Left hindlimb (tissue), 1 donor: ENCODE measurements at places on chromosomes 11 and 22.
A peak's percentile ranks its signal among the peaks of the same experiment; 100 is the strongest.

- no peak for DNase-seq
Observed at GRCh38 chr11:123681030-123681429, 26.6 kb upstream of the SCN3B start.

GRCh38 chr11:61695917-61696316 is 15.7 kb downstream of the DAGLA start:
- DNase-seq: peak; percentile 60

GRCh38 chr11:116427337-116427902 is 345.4 kb downstream of the BUD13 start:
- DNase-seq: no peak

DNA sequence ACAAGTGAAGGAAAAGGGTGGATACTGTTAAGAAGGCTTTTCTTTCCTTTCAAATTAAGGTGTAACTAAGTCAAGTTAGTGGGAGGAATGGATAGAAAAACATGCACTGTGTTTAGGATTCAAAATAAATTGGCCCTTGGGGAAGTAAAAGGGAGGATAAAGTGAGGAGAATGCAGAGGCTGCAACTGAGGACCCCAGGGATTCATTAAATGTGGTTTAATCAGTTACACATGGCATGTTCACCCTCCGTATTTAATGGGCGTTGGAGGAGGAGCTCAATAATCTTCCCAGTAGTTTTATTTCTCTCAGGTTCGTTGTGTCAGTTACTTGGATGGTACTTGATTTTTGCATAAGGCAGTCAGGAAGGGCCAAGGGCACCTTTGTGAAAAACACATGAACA is 966.3 kb downstream of the JRKL start:
- no peak for DNase-seq

- no peak for DNase-seq
Observed at GRCh38 chr11:93905384-93905783, 55.0 kb upstream of the VSTM5 start.

DNA sequence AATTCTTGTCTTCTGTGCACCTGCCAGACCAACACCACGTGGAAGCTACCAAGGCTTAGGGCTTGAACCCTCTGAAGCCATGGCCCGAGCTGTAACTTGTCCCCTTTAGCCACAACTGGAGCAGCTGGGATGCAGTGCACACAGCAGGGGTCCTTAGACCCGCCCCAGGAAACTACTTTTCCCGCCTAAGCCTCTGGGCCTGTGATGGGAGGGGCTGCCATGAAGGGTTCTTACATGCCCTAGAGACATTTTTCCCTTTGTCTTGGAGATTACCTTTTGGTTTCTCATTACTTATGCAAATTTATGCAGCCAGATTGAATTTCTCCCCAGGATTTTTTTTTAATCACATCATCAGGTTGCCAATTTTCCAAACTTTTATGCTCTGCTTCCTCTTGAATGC is 9.7 kb downstream of the PATE3 start:
- DNase-seq: no peak

GRCh38 chr11:86678823-86679222 is 6.4 kb upstream of the ME3 start:
- DNase-seq: no peak

DNA sequence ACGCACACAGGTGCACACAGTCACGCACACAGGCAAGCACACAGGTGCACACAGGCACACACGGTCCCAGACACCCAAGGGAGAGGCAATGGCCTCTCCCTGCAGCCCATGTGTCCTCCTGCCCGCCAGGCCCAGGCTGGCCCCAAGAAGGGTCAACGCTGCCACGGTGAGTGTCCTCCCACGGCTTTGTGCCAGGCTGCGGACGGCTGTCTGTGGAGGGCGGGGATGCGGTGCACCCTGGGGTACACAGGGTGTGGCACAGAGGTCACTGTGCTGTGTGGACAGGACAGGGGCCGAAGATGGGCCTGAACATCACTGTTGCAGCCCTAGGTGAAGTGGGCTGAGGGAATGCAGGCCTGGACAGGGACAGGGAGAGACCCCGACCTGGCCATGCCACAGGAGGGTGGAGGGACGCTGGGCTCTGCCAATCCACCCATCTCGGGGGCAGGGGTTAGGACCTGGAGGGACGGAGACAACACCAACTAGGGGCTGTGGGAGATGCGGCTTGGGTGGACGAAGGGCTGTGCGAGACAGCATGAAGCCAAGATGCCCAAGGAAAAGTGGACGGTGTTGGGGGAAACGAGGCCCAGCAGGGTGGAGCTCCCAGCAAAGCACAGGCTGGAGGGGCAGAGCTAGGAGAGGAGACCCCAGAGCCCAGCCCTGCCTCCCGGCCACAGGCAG is 523.8 kb downstream of the BRD1 start:
- no peak for DNase-seq

DNA sequence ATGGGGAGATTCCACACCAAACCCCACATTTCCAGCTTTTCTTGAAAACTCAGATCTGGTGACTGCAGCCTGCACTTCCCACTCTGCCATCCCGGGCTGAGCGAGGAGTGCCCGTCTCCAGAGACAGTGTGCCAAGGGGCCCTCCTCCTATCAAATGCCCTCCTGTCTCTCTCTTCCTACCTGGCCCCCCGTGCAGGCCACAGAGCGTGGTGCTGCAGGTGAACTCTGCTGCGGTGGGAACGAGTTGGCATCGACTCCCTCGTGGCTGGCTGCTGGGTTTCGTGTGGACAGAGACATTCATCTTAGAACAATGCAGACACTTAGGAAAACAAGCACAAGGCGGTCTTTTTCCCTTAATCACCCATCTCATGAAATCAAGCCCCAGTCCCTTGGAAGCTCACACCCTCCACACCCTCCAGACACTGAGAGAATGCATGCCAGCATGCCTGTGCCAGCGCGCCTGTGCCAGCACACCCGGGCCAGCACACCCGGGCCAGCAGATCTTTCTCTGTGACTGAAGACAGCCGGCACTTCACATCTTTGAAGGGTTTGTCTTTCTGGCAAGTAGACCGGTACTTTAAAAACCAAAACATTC is 65.0 kb downstream of the PARVB start:
- DNase-seq: peak; percentile 70

DNA sequence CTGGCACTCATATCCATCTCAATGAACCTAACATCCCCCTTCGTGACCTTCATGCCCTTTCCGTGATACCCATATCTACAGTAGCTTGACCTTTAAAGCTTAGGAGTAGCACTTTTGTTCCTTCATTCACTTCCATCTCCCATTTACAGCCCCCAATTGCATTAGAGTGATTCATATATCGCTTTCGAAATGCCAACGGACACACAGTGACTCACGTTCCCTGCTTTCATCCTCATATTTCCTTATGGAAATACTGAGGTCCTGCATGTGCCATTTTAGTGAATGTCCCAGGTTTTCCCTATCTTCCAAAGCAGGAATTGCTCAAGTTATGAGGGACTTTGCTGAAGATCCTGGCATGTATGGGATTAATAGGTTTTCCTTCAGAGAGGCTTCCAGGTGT is 44.3 kb upstream of the CEP126 start:
- DNase-seq: no peak

- no peak for DNase-seq
Observed at GRCh38 chr11:122724520-122724919, 69.0 kb downstream of the UBASH3B start.

DNA sequence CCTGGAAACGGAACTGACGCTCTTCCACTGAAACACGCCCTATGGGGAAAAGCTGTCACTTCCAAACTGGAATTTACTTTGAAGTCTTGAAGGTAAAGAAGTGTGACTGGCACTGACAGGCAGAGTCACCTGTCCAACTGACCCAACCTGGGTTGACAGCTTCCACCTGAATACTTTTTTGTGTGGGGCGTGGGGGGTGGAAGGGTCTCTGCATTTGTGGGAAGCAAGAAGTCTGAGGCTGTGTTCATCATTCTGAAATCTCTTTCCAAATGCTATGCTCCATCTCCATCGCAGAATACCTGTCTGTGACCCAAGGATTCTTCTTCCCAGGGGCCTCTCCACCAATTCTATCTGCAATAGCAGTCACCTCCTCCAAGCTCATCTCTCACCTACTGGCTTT is 7.8 kb downstream of the IFT27 start:
- peak; percentile 2 for DNase-seq

DNA sequence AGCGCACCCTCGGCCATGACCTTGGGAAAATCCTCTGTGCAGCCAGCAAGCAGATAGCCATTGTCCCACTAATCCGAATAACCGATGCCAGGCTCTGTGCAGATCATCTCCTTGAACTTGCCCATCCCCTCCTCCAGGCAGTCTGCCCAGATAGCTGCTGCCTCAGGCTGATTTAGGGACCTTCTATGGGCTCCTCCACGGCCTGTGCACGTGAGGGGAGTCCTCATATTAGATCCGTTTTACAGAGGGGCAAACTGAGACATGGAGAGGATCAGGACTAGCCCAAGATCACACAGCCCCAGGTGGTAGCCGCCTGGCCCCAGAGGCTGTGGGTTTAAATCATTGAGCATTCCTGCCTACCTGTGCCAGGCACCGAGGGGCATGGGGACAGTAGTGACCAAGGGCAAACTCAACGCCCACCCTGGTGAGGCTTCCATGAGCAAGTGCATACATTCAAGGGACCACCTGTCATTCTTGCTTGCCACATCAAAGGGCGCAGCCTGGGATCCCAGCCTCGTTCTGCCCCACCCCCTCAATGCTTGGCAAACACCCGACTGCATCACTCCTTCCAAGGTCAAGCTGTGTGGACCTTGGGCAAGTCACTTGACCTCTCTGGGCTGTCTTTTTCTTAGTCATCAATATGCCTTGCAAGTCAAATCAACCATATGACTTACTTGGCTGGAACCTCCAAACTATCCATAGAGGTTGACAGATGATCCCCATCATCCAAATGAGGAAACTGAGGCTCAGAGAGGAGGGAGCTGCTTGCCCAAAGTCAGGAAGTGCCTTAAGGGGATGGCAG is 131.6 kb downstream of the MN1 start:
- no peak for DNase-seq

- DNase-seq: no peak
Observed at GRCh38 chr11:46352063-46352841, 5.0 kb downstream of the DGKZ start.

DNA sequence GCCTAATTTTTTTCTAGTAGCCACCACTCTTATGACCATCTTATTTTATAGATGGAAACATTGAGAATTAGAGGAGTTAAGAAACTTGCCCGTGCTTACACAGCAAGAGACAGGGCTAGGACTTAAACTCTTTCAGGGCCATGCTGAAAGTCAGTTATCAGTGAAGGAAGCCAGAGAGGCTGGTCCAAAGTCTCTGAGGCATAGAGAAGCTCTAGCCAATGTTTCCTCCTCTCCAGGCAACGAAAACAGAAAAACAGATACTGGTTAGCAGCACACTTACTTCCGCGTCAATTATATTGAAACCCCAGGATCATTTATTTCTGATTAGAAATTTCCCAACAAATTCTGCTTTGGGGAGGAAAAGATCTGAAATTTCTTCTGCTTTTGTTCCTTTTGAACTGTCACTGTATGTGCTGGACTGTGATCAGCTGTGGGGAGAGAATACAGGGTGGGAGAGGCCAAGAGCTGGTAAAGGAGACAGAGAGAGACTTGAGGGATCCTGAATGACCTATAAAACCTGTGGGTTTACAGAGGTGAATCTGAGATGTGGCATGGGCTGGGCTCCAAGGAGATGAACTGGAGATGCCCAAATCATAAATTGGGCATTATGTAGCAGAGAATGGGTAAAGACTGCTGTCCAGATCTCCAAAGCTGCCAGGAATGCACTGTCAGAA is 37.5 kb upstream of the CAPRIN1 start:
- DNase-seq: no peak

DNA sequence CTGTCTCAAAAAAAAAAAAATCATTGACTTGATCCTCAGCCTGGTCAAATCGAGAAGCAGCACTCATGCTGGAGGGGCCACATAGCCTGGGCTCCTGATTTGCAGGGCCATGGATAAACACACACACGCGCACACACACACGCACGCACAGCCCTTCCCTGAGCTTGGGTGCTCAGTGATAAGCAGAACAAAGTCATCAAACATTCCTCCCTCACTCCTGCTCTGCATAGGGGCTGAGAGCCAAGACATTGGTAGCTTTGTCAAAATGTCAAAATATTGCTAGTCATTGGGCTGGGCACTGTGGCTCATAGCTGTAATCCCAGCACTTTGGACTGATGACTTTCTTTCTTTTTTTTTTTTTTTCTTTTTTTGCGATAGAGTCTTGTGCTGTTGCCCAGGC is 34.0 kb upstream of the A4GALT start:
- DNase-seq: no peak

DNA sequence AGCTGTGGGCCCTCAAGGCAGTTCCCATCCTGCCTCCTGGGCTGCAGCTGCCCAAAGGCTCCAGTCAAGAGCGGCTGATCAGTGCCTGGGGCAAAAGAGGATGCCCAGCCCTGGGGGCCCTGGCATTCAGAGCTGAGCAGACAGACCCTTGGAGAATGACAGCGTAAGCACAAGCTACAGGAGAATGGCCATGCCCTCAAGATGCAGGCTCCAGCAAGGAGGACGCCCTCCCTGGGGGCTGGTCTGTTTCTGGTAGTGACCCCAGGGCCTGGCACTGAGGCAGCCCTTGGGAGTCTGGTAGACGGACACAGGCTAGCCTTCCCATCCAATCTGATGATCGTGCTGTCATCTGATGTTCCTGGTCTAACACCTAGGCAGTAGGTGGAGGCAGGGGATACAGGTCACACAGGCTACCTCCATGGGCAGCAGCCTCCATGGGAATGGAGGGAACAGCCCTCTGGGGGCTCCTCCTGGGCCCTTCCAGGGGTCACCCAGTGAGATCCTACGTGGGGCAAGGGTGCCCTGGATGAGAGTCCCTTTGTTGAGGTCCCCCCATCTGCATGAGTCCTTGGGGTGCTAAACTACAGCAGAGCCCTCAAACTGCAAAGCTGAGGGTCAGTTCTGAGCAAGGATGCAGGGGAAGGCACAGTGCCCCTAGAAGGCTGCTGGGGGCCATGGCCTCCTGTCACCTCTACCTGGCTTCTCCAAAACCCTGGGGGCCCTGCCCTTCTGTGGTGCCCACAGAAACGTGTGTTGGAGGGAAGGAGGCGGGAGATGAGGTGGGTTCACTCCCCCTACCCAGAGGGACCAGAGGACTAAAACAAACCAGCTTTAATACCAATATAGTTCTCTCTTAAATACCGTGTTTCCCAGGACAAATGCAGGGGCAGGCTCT is 10.2 kb upstream of the SF1 start:
- DNase-seq: no peak

- DNase-seq: no peak
Observed at GRCh38 chr22:46569848-46570695, 32.7 kb upstream of the CELSR1 start.

GRCh38 chr22:49735411-49735900 is 92.2 kb downstream of the BRD1 start:
- no peak for DNase-seq

DNA sequence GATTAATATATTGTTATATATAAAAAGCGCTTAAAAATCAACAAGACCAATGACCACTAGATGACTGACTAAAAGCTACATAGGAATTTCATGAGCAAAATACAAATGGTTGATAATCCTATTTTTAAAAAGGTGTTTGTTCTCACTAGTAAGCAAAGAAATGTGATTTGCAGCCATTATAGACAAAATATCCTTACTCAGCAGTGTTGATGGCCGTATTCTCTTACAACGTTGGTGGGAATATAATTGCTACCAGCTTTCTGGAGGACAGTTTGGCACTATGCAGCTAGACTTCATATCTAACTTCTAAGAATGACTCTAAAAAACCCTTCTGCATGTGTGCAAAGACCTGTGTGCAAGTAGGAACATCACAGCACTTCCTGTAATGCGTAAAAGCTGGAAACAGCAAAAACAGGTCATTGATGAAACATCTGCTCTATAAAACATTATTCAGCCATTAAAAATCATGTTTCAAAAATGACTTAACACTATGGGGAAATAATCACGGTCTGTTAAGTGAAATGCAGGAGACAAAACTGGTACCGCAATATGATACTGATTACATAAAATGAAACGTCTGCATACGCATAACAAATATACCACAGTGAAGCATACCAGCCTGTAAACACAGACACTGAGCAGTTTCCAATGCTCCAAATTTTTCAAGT is 70.1 kb upstream of the LINC01488 start:
- no peak for DNase-seq
